MG63 (cell line): ENCODE measurements at places on chromosomes 12 and 14. TPM values are rescaled to one million over a fixed set of nuclear protein-coding genes. Genes with fewer than 3 reads are reported as not detected.

DNA sequence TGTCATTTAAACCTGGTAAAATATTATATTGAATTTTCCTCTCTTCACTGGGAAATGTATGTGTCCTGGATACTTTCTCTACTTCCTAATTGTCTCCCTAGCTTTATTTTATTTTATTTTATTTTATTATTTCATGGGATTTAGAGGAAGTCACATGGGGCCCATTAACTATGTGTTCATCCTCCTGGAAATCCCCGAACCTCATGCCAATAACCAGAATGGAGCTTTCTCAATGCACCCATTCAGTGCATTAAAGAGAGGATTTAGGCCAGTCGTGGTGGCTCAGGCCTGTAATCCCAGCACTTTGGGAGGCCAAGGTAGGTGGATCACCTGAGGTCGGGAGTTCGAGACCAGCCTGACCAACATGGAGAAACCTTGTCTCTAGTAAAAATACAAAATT lies 1.3 kb upstream of the RPGRIP1 start:
- no peak for DNase-seq

DDX24 gene
- total RNA-seq, result 83.6 and 92.6 TPM in 2 replicates

DNA sequence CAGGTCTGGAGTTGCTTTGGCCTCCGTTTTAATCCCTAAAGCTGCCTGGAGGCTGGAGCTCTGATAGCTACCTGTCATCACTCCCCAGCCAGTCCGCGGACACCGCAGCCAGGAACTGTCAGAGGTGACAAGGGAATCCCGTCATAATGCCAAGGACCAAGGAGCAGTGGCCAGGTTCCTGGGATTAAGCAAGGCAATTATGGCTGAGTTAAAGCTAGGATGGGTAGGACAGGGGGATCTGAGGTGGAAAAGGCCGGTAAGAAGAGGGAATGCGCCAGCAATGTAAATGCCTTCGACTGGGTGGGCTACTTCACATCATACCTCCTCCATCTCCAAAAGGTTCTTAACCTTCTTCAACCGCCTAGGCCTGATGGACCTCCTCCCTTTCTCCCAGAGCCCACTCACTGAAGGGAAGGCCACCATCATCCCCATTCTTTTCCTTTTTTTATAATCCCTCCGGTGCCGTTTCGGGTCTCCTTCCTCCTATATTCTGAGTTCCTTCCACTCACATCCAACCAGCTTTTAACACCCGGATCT lies 1.9 kb downstream of the PPP1R3E start:
- no peak for DNase-seq

- no peak for DNase-seq
These were observed 215.8 kb downstream of the PHLDA1 start for GRCh38 chr12:75815756-75816155.

DNA sequence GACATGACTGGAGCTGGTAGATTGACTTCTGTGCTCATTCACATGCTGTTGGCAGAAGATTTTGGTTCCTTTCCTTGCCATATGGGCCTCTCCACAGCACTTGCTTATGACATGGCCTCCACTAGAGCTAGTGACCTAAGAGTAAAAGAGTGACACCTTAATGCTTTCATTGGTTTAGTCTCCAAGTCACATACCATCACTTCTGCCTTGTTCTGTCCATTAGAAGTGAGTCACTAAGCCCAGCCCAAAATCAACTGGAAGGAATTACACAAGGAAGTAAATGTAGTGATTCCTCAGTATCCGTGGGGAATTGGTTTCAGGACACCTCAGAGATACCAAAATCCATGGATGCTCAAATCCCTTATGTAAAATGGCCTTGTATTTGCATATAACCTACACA lies 81.3 kb downstream of the PPHLN1 start:
- DNase-seq, result no peak

- no peak for DNase-seq
These were observed 1.4 kb downstream of the SYT10 start for GRCh38 chr12:33438025-33438772.

GRCh38 chr12:4011597-4011996 lies 138.4 kb upstream of the PARP11 start:
- DNase-seq, result no peak
